ENCODE measurements at places on chromosomes 3 and 15. TPM values are rescaled to one million over a fixed set of nuclear protein-coding genes. Genes with fewer than 3 reads are reported as not detected.

Gene AGBL1
- not detected for total RNA-seq

Gene C3orf18
- total RNA-seq, result 8.7 TPM

DNA sequence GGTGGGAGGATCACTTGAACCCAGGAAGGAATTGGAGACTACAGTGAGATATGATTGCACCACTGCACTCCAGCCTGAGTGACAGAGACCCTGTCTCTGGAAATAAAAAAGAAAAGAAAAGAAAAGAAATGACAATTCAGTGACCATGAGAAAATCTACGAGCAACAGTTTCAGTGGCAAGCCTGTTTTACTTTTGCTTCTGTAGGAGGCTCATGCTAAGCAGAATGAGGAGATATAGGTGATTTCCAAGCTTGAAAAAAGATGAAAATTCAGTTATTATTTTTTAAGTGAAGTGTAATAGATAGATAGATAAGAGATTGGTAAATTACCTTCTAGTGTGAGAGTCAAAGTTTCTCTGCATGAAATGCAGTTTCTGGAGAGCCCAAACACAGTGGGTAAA, 651.1 kb downstream of the GRM7 start:
- no peaks in the 10 kb centered on the region for H3K27me3 ChIP-seq
- H3K36me3 ChIP-seq, result no peaks in the 10 kb centered on the region
- no peak overlapping the region for H3K4me3 ChIP-seq
- no peak overlapping the region for H3K27ac ChIP-seq
- DNase-seq, result no peak

DNA sequence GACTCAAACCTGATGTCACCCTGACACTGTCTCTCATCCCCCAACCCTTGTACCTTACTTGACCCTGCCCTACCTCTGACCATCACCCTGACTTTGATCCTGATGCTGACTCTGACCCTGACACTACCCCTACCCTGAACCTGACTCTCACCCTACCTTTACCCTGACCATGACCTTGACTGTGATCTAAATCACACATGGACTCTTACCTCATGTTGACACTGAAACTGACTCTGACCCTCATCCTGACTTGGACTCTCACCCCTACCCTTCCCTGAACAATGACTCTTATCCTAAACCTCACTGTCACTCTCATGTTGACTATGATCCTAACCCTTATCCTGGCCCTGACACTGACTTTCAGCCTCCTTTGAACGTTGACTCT, 21.7 kb upstream of the SLC25A26 start:
- H3K4me1 ChIP-seq, result no peaks in the 10 kb centered on the region
- H3K36me3 ChIP-seq, result no peaks in the 10 kb centered on the region
- H3K27ac ChIP-seq, result no peak overlapping the region
- no peak overlapping the region for H3K4me3 ChIP-seq
- no peak for DNase-seq
- peaks cover 23% of the 10 kb centered on the region for H3K27me3 ChIP-seq

- no peak overlapping the region for H3K27ac ChIP-seq
- H3K27me3 ChIP-seq, result peaks cover 37% of the 10 kb centered on the region
- peak overlapping the region; percentile 53 for H3K4me3 ChIP-seq
- no peaks in the 10 kb centered on the region for H3K36me3 ChIP-seq
- H3K4me1 ChIP-seq, result peaks cover 22% of the 10 kb centered on the region
- no peak for DNase-seq
Measured at GRCh38 chr3:155745795-155746550, 1.1 kb upstream of the PLCH1 start.

- peaks cover 48% of the 10 kb centered on the region for H3K36me3 ChIP-seq
- H3K27ac ChIP-seq, result no peak overlapping the region
- no peaks in the 10 kb centered on the region for H3K27me3 ChIP-seq
- no peak overlapping the region for H3K4me3 ChIP-seq
Measured at GRCh38 chr15:42240823-42241222, 32.2 kb upstream of the GANC start.

DNA sequence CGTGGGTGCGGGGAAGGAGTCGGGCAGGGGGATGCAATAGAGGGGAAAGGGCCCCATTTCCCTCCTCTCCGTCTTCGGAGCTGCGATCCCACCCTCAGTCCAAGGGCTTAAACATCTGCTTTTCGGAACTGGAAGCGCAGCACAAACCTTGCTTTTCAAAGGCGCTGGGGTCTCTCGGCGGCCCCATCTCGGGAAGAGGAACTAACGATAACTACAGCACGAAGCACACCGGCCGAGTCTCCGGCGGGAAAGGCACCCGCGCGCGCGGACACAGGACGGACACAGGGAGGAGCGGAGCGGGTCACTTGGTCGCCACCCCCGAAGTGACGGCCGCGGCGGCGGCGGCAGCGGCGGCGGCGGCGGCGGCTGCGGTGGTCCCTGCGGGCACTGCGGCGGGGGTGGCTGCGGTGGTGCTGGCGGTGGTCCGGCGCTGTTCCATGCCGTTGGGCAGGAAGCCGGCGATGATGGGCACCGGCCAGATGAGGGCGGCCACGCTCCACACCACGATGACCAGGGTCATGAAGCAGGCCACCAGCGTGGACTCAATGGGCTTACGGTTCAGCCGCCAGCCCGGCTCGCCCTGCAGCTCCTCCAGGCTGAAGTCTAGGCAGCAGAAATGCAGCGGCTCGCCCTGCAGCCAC, 1.1 kb downstream of the TMEM158 start:
- H3K27me3 ChIP-seq, result peaks cover 51% of the 10 kb centered on the region
- no peak overlapping the region for H3K27ac ChIP-seq
- H3K4me1 ChIP-seq, result peaks cover 13% of the 10 kb centered on the region
- no peak overlapping the region for H3K4me3 ChIP-seq
- no peak for DNase-seq

All from CD4-positive, CD25-positive, alpha-beta regulatory T cell (primary cell).